Islet precursor cell (in vitro differentiated cells): ENCODE measurements at places on chromosomes 7 and 10.

GRCh38 chr7:84073186-84073875 is 121.3 kb downstream of the SEMA3A start:
- peak; percentile 54 for DNase-seq

DNA sequence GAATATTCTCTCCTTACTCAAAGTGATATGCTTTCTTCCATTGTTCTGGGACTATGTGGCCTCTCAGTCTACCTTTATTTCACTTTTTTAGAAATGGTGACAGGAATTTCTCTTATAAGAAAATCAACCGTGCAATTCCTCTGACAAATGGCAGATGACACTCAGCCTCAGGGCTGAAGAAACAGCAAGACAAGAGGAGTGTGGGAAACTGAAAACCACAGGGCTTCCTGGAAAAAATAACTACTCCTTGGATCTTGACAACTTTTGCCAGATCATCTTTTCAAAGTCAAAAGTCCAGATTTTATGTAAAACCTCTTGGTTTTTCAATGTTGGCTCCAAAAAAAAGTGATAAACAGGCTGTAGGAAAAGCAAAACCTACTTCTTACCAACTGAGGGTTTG is 121.5 kb downstream of the TYW1B start:
- no peak for DNase-seq

- DNase-seq: no peak
These were observed 126.7 kb upstream of the PRSS58 start for GRCh38 chr7:142384493-142384922.

DNA sequence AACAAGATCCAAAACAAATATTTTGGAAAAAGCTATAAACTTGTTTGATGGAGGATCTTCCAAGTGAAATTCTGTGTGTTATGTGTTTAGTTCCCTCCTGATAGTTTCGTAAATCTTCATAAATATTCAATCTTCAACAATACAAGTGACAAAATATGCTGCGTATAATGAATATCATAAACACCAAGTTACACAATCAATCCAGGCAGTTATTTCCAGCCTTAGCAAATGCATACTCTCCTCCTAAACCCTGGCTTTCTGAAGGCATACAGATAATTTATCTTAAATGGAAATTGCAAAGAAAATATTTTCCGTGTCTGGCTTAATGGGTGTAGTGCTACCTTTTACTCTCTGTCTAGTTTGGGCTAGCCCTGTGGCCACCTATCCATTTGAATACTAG is 864.9 kb upstream of the ZWINT start:
- no peak for DNase-seq

DNA sequence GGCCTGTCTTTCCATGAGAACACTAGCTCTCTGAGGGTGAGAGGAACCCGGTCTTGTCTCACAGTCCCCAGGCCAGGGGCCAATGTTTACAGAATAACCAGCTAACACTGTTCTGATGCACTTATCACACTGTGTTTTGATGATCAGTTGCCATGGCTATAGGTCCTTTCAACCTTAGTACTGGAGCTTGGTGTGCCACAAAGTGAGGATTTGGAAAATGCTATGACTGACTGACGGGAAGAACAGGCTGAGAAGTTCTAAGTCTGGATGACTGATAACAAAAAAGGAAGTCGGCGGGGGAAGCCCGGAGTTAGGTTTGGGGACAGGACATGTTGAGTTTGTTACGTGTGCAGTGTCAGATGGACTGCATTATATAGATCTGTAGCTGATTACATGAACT is 141.8 kb downstream of the CTTNBP2 start:
- no peak for DNase-seq

- no peak for DNase-seq
These were observed 3.2 kb upstream of the JCAD start for GRCh38 chr10:30062582-30062981.

GRCh38 chr7:157769526-157770215 is 432.9 kb downstream of the DNAJB6 start:
- DNase-seq: no peak

DNA sequence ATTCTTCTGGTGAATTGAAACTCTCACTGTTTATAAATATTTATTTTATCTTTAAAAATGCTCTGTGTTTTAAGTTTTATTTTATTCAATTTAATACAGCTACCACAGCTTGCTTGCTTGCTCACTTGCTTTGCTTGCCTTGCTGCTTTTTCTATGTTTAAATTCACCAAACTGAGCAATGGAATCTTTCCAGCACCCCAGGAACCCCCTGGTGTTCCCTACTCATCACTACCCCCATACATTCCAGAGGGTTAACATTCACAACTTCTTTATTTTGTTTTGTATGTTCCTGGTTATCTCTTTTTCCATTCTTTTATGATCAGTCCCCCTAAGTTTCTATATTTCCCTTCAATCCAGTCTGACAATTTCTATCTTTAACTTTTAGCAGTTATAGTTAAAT is 166.5 kb upstream of the COL1A2 start:
- no peak for DNase-seq

- DNase-seq: no peak
These were observed 43.6 kb upstream of the BAMBI start for GRCh38 chr10:28633750-28634149.

DNA sequence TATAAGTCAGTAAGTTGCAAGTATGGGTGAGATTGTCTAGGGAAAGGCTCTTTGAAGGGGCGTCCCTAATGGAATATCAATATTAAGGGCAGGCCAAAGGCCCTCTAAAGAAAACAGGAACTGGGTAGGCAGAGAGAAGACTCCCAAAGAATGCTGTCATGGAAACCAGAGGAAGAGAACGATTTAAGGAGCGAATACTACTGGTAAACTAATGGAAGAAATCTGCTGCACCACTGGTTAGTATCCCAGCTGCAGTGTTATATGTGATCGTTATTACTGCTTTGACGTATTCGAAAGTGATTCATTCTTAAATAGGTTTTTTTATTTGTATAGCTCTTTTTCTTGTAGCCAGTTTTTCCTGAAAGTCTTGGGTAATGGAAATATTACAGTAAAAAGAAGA is 1.3 kb downstream of the CASP2 start:
- DNase-seq: no peak

- no peak for DNase-seq
These were observed 188.8 kb downstream of the CALN1 start for GRCh38 chr7:72223351-72223750.

DNA sequence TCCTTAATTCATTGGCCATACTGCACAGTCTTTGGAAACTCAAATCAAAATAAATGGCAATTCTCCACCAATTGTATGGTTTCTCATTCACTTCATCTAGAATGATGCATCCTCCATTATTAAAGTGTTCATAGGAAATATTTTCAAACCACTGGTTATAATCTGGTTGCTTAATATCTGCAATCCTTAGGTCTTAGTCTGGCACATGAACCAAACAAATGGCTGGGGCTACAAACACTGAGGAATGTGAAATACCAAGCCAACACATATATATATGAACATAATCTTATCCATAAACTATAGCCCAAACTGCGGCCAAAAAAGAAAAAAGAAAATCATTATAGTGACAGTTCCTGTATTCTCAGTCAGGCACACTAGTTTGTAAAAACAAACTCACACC is 5.7 kb upstream of the MSS51 start:
- DNase-seq: no peak

DNA sequence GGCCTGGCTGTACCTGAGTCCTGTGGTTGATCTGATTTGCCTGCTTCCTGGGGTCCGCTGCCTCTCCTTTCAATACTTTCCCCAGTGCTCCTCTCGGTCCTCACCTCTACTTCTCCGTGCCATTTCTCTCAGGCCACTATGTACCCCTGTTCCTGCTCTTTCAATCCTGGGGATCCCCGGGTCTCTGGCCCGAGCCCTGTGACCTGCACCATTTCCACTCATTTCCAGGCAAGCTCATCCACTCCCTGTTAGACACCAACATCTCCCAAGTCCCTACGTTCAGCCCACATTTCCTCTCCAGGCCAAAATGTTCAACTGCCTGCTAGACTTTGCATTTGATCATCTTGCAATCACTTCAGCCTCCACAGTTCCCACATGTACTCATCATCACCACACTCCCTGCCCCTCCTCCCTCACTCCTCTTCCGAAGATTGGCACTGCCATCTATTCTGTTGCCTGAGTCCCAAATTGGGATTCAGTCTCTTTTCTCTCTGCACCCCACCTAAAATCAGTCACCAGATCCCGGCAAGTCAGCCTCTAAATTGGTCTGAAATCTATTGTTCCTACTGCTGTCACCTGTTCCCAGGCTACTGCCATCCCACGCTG is 34.4 kb upstream of the ZMIZ1 start:
- DNase-seq: no peak

GRCh38 chr7:18590744-18591340 is 95.3 kb downstream of the HDAC9 start:
- no peak for DNase-seq

DNA sequence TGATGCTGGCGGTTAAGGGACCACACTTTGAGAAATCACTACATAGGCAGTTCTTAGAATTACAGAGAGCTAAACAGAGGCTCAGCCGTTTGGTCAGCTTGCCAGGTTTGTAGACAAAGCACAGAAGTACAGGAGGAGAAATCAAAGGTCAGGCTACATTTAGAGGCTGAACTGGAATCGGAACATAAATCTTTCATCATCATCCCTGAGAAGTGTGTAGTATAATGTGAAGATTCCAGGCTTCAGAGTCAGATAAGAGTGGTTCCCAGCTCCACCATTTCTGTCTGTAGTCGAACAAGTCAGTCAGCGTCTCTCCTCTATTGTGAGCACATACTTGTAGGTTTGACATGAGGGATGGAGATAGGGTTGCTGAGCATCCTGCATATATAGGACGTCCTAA is 18.9 kb downstream of the CDK1 start:
- DNase-seq: no peak

- DNase-seq: no peak
These were observed 34.4 kb downstream of the GLI3 start for GRCh38 chr7:42202601-42203000.

- DNase-seq: no peak
These were observed 81.0 kb upstream of the INSIG1 start for GRCh38 chr7:155216475-155217272.

DNA sequence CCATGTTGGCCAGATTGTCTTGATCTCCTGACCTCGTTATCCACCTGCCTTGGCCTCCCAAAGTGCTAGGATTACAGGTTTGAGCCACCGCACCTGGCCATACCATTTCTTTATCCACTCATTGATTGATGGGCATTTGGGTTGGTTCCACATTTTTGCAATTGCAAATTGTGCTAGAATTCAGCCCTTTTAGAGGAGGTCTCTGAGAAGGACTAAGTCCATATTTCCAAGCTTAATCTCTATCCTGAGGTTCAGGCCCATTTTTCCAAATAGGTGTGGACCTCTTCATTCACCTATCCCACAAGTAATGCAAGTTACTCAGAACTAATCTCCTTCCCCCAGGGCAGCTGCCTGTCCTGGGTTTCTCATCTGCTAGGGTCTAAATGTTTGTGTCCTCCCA is 9.7 kb upstream of the OPTN start:
- DNase-seq: no peak

DNA sequence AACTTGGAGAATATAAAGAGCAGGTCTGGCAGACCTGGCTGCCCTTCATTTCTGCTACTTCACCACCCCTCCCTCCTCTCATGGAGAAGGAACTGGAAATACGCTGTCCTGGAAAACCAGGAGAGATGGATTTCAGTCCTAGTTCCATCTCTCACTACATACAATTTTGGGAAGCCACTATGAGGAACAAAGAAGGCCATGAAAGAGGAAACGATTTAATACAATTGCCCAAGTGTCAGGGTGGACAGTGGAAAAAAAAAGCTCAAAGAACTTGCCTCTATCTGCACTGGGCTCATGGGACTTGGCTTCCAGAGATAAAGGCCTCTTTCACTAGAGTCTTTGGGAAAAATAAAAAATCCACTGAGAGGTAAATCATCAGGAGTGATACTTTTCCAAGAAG is 561.7 kb downstream of the KCNMA1 start:
- peak; percentile 14 for DNase-seq

- DNase-seq: no peak
These were observed 1344.3 kb upstream of the LRRTM3 start for GRCh38 chr10:65581426-65582026.

- no peak for DNase-seq
These were observed 140.9 kb downstream of the DNAJB6 start for GRCh38 chr7:157477550-157478212.

DNA sequence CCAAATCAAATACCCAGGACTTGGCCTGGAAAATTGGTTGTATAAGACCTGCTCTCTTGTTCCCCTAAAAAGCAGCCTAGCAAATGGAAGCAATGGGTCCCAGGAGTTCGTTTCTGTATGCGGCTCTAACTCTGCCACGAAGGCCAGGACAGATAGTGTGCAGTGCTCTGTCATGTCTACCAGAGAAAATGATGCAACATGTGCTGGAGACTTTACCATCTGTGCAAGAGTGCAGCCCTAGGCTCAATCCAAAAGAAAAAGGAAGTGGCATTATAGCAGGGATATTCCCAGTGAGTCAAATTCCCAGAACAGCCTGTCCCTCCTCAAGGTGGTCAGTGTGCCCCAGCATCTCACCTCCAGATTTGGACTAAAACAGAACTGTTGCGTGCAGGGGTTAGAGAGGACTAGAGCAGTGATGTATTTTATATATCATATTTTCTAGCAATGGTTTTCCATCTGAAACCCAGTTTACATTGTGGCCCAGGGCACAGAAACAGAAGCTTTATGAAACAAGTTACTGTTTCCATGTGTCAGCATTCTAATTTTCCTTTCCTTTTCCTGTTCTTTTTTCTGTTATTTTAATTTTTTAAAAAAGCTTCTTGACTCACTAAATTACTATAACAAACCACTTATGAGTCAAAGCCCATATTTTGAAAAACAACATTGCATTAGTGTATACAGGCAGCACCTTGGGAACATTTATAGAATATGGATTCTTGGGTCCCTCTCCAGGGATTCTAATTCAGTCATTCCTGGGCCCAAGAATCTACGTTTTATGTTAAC is 311.2 kb downstream of the RNLS start:
- no peak for DNase-seq

GRCh38 chr10:114871379-114871778 is 49.8 kb downstream of the FHIP2A start:
- no peak for DNase-seq
